CD4-positive, alpha-beta T cell treated with Interleukin-6 for 4 hours (primary cell): ENCODE measurements at places on chromosomes 3 and 15.
A peak's percentile ranks its signal among the peaks of the same experiment; 100 is the strongest.

DNA sequence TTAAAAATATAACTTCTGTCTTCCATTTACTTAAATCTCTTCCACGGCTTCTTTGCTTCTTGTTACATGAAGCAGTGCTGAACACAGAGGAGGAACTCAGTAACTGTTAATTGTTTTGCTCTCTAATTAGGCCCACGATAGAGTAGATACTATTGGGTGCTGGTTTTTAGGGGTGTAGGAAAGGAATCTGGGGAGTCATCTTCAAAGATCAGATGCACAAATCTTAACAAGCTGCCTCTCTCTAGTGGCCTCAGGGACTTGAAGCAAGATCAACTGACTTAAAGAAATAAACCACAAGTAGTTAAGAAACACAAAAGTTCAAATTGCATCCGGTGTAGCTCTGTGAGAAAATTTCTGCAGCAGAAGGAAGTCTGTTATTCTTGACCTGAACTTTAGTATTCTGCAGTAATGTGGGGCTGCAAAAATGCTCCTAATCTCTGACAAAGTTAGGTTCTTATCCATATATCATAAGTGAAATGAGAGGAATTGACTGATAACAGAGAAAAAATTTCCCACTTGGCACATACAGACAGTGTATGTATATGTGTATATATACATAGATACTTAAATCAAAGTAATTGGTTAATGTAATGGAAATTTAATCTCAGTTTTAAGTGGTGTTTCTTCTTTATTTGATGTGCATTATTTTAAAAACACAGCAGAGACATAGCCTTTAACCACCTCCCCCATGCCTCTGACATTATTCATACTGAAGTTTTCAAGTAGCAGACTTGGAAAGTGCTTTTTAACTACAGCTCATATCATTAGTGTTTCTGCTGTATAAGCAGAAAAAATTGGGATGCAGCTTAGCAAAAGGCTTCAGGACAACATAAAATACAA is 51.8 kb downstream of the CHST2 start:
- DNase-seq: peak; percentile 45

GRCh38 chr3:37943631-37944314 is 46.8 kb upstream of the VILL start:
- no peak for DNase-seq

GRCh38 chr3:183591881-183592521 is 36.5 kb upstream of the KLHL6 start:
- DNase-seq: peak; percentile 10

DNA sequence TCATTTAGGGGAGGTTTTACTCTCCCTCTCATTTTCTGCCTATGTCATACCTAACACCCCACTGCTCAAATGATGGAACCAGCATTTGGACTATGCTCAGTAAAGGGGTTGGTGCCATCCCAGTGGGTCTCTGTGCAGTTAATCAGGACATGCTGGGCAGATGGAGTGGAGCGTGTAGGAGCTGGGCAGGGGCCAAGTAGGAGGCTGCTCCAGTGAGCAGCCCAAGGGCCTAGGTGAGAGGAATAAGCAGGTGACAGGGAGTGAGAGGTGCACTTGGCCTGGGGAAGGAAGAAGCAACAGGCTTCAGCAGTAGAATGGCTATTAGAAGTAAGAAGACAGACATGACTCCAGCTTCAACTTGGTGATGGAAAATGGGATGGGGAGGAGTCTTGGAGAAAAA is 72.2 kb downstream of the EPHB1 start:
- DNase-seq: no peak

GRCh38 chr3:64571982-64572381 is 115.8 kb downstream of the ADAMTS9 start:
- DNase-seq: no peak

GRCh38 chr3:72080095-72080494 is 295.1 kb upstream of the PROK2 start:
- DNase-seq: no peak

DNA sequence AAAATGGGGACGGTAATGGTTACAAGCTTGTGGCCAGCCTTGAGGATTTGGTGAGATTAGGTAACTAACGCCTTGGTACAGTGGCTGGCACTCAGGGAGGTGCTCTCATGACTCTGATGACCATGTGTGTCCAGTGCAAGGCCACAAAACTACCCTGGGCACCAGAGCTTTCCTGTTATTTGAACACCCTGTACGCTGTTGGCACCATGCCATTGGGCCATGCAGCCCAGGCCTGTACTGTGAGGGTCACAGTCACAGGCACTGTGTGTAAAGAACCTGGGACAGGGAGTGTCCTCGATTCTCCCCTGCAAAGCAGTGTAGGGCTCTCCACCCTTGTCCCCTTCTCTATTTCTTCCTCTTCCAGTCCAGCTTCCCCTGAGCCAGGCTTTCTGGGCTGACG is 6.3 kb downstream of the TMEM43 start:
- DNase-seq: no peak

DNA sequence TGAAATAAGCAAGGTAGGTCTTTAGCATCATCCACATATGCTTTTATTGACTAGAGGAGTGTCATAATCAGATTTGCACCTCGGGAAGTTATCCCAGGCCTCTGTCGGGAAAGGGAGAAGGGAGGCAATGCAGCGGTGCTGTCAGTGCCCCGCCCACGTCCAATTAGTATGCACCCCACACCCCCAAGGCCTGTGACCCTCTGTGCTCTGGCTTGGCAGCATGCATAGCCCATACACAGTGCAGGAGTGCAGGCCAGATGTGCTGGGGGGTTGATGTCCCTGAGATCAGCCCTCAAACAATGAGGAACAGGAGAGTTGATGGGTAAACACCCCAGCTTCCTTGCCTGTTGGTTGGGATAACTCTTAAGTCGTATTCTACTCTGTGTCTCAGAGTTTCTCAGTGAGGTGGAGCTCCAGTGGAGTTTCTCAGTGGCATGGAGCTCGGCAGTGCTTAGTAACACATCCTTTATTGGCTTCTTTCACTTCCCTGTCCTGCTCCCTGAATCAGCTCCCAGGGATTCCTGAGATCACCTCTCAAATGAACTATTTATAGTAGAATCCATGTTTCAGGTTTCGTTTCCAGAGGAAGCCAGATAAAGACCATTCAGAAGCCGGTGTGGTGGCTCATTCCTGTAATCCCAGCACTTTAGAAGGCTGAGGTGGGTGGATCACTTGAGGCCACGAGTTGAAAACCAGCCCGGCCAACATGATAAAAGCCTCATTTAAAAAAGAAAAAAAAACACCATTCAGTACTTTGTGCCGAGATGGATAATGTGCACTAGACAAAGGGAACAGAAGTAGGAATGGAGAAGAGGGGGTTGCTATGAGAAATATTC is 26.7 kb upstream of the NDUFB4 start:
- DNase-seq: no peak

- DNase-seq: no peak
These were observed 100.5 kb downstream of the WDR72 start for GRCh38 chr15:53658827-53659555.

DNA sequence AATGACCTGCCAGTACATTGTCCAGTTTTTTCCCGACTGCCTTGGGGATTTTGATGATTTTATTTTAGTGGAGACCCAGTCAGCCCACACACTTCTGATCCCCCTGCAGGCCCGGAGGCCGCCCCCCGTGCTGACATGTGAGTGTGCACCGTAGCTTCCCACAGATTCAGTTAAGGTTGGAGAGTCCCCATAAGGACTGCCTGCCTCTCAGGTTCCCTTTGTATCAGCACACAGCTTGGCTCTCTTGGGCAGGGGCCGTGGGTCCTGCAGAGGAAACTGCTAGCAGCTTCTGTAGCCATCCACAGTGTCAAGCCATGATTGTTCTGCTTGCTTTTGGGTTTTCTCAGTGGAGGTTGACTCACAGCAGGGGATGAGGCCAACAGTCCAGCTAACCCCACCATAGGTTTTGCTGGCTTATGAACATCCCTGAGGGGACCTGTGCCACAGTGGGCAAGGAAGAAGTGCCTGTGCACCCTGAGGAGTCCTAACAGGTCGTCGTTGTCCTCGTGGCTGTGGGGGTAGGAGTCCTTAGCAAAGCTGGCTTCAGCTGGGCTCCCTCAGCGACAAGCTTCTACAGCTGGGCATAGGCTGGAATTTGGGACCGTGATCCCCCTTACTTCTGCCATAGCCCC is 46.4 kb downstream of the DLEC1 start:
- DNase-seq: no peak

GRCh38 chr3:70820397-70820796 is 508.0 kb upstream of the MDFIC2 start:
- DNase-seq: no peak

GRCh38 chr15:72722071-72722696 is 36.2 kb downstream of the BBS4 start:
- DNase-seq: peak; percentile 81

- DNase-seq: no peak
These were observed 29.4 kb upstream of the PPIB start for GRCh38 chr15:64191971-64192830.

- DNase-seq: no peak
These were observed 135.2 kb downstream of the RYR3 start for GRCh38 chr15:33445984-33446383.

DNA sequence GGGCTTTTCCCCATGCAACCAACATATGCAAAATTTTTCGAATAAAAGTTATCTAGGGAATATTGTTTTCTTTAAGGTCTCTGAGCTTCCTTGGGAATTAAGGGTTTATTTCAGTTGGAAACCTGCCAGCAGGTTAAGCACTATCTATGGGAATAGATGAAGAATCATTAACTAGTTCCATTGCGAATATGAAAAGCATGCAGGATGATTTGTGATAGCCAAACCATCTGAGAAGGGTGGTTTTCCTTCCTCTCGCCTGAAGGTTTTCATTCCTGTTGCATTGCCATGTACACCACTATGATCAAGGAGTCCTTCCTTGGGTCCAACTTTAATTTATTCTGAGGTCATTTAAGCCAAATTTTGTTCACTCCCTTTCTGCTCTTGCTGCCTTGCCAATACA is 184.9 kb downstream of the NR2F2 start:
- no peak for DNase-seq

- DNase-seq: no peak
These were observed 90.6 kb downstream of the MYO5A start for GRCh38 chr15:52438047-52438446.

GRCh38 chr15:87354661-87355410 is 901.7 kb downstream of the NTRK3 start:
- no peak for DNase-seq

DNA sequence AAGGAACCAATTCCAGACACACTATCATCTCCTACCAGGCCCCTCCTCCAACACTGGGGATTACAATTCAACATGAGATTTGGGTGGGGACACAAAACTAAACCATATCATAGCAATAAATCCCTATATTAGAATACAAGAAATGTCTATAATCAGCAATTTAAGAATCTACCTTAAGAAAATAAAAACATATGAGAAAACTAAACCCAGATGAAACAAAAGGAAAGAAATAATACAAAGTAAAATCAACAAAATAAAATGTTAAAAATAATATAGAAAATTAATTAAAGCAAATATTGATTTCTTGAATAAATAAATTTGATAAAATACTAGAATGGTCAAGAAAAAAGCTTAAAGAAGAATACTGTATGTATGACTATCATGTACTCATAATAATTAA is 6.1 kb upstream of the OSTN start:
- DNase-seq: no peak

DNA sequence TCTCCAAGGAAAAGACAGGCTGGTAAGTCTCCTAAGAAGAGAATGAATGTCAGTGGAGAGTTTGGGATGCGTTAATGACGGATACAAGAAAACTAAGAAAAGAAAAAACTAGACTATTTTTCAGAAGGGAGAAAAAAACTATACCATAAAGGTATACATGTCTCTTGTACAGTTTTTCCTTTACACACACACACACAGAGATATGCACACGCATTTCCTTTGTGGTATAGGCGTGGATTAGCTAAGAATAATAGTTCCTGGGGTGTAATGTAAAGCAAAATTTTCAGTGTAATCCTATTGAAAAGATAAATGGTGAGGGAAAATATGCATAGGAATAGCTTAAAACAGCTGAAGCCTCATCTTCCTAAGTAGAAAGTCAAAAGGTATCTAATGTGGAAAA is 36.3 kb downstream of the GABPB1 start:
- no peak for DNase-seq

GRCh38 chr15:69578787-69579583 is 126.4 kb downstream of the RPLP1 start:
- DNase-seq: no peak
